ENCODE measurements at places on chromosomes 12 and 14.

GRCh38 chr14:58987591-58987990, 200.9 kb upstream of the DAAM1 start:
- no peak for DNase-seq

- DNase-seq: no peak
Observed at GRCh38 chr12:117890644-117891043, 78.1 kb downstream of the KSR2 start.

DNA sequence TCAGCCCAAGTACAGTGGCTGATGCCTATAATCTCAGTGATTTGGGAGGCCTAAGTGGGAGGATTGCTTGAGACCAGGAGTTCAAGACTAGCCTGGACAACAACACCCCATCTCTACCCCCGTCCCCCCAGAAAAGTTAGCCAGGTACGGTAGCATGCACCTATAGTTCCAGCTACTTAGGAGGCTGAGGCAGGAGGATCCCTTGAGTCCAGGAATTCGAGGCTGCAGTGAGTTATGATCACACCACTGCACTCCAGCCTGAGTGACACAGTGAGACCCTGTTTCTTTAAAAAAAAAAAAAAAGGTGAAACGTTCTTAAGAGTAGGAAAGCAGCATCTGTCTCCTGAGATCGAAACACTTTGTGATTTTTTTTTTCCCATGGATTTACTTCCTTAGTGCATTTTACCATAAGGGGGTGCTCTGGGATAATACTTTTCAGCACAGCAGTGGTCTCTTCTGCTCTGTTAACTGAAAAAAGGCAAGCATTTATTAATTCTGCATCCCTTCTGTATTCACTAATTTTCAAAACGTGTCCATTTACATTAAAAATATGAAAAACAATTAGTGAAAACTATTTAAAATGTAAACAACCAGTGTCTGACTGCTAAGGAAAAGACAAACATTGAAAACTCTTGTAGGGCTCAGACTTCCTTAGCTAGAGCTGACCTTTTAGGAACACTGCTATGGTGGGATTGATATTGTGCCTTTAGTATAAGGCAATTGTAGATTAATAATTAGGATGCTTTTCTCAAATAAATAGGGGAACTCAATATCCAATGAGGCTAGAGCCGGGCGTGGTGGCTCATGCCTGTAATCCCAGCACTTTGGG, 31.2 kb upstream of the USP44 start:
- no peak for DNase-seq

- DNase-seq: peak; percentile 96
Observed at GRCh38 chr14:73713803-73714655, at the start of gene PNMA1. Gene PNMA1, minus strand, starts transcription at chr14:73714384. Its CDS starts 745 bp downstream, at chr14:73713639.

All from testis (tissue), 5 donors.